ENCODE measurements at places on chromosomes 1 and 21.
A peak's percentile ranks its signal among the peaks of the same experiment; 100 is the strongest.

DNA sequence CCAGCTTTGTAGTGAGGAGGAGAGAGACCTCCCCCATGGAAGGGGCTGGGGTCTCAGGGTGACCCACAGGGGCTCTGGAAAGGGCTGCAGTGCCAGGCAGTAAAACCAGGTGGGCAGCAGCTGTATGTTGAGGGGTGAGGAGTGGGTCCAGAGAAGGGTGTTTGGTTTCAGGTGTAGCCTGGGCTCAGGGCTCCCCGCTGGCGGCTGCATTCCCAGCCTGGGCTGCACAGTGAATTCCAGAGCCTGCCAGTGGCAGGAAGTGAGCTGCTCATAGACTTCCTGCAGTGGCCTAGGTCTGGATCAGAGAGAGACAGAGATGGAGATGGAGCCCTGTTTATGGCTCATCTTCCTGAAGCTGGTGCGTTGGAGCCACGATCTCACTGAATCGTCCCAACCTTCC lies 356.4 kb downstream of the PTPRU start:
- DNase-seq, result no peak

GRCh38 chr1:20603504-20604464 lies 14.9 kb downstream of the CDA start:
- DNase-seq, result no peak

GRCh38 chr1:99600782-99601181 lies 45.1 kb upstream of the PALMD start:
- no peak for DNase-seq

DNA sequence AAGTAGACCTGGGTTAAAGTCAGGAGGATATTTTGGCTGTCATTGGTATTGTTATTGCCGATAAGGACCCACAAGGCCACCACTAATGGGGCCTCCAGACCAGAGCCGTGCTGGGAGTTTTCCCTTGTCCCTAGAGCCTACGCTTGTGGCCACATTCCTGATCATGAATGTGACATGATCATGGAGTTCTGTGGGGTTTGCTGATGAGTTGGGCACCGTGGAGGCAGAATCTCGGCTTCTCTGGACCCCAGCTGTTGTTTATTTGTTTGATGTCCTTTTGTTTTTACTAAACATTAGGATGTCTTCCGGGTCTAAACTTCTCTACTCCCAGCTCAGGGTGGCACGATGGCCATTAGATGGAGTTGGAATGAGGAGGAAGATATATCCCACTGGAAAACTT lies 74.9 kb upstream of the TMPRSS2 start:
- no peak for DNase-seq

DNA sequence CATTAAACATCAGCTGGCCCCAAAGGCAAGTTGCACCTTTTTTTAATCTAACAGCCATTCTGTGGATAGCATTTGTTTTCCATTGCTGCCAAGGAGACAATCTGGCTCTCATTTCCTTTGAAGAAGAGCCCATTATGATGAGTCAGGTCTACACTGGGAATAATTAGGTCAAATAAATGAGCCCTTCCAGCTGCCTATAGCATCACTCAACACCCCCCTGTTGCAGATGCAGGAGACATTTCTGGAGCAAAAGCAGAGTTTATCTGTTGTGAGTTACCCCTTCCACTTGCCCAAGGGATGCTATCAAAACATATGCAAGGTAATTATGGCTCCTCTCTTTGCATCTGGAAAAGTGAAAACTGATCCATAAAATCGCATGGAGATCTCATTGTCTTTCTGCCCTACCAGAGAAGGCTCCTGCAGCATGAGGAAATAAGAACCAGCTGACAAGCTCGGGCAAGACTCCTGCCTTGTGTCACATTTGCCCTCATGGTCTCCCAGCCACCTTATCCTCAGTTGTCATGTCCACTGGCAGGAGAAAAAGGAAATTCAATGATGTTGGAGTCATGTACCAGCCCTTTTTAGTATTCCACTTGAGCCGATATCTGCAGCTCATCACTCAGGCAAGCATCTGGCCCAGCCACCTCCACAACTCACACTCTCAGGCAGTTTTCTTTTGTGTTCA lies 135.9 kb downstream of the SLC30A10 start:
- no peak for DNase-seq

DNA sequence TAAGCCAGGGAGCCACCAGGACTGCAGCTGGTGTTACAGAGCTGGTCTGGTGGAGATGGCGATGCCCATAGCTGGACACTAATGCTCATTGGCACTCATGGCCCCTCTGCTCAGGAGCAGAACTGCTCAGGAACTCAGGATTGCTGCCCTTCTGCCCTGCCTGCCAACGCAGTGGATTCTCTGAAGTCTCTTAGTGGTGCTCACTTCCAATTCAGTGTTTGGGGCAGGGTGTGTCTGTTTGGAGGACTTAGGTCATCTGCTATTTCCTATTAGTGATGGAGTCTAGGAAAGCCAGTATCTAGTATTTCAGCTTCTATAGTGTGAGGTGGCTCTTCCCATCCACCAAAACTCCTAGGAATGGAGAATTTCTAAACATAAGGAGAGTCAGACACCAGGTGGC lies 29.1 kb downstream of the S100A10 start:
- DNase-seq, result no peak

DNA sequence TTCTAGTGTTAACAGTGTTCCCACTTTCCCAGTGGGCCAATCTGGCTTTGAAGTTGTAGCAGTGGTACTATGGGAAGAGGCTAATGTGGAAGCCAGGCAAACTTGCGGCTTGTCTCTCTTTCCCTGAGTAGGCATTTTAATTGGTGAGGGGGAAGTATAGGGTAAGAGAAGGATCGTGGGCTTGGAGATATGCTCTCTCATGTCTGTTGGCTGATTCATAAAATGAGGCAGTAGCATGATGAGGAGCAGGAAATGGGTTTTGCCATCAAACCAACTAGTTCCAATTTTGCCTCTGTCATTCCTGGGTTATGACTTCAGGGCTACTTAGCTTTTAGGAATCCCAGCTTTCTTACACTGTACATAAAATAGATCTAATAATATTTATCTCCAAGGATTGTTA lies 12.1 kb downstream of the C8A start:
- no peak for DNase-seq

DNA sequence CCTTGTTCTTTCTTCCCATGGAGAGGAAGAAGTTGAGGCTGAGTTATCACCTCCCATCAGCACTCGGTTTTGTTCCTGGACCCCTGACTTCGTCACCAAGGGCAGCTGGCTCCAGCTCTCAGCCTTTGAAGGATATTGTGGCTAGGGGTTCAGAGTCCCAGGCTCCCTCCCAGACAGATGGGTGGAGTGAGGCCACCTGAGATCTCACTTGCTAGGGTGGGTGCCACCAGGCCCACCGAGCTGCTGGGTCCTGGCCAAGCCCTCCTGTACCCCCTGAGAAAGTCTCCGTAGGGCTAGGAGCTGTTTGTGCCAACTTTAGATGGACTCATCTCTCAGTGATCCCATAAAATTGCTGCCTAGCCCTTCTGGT lies 6.9 kb downstream of the MX2 start:
- DNase-seq, result no peak

GRCh38 chr1:82185084-82185483 lies 384.4 kb downstream of the ADGRL2 start:
- no peak for DNase-seq

DNA sequence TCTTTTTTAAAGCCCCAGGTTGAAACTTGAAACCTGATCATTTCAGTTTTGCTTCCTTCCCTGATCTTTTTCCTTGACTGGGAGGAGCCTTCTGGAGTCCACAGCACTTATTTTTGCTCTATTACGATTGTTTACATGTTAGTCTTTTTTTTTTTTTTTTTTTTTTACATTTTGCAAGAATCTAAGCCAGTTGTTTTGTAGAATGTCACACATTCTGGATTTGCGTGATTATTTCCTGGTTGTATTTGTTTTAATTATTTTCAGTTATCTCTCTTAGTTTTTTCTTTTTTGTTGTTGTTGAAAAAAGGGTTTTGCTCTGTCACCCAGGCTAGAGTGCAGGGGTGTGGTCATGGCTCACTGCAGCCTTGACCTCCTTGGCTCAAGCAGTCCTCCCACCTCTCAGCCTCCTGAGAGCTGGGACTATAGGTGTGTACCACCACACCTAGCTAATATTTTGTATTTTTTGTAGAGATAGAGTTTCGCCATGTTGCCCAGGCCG lies 32.8 kb downstream of the OSBPL9 start:
- DNase-seq, result no peak

- no peak for DNase-seq
Observed at GRCh38 chr1:71641903-71642302, 561.1 kb upstream of the ZRANB2 start.

DNA sequence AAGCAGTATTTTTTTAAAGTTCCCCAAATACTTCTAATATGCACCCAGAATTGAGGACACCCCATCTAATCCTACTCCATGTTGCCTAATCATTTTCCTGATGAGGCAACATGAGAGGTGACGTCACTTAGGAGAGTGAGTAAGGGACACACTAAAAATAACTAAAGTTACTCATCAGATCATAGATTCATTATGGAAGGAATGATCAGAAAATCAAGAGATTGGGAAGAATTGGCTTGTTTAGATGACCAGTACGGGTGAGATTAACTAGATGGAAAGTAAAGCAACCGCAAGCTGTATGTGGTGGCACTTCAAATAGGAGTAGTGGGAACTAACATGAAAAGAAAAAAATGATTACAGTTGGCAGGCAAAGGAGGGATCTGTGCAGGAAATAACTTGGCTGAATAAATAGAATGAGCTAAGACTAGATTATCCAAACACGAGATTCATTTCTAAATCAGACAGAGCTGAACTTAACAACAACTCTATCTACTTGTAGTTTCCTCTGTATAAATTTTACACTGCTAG lies 61.4 kb upstream of the CXADR start:
- DNase-seq, result no peak

GRCh38 chr1:153679337-153680119 lies 1.0 kb downstream of the NPR1 start:
- peak; percentile 34 for DNase-seq

DNA sequence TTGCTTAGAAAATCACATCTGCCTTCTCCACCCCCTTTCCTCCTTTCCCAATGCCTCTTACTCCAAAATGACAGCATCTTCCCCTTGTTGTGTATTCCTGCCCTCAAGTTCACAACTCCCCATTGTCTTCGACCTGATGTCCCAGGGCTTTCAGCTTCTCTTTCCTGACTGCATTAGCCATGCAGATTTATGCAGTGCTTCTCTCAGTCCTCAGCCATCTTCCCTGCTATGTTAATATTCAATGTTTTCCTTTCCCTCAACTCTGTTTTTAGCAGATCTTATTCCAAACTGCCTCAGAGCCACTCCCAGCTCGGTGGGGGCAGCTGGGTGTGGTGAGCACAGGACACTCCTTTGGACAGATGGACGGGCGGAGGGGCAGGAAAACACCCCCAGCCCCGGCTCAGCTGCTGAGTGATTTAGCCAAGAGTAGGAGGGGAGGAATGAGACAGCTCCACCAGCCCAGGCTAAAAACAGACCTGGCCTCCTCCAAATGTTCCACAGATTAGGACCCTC lies 71.0 kb downstream of the CD2 start:
- no peak for DNase-seq

DNA sequence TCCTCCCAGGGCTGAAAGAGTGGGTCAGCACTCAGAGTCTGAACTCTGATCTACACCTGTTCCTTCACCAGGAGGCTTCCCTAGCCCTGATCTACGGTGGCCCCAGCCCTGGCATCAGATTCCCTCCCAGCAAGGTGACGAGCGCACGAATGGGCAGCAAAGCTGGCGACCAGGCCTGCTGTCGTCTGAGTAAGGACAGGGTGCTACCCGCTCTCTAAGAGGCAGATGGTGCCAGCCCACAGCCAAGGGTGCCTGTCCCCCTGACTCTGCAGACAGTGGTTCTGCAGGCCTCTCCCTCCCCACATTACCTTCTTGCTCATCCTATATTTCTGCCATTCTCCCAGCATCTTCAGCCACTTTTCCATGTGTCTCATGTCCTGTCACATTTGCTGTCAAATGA lies 10.3 kb upstream of the SMYD3 start:
- no peak for DNase-seq

GRCh38 chr1:226309398-226310244 lies 657 bp upstream of the LIN9 start:
- DNase-seq, result no peak

DNA sequence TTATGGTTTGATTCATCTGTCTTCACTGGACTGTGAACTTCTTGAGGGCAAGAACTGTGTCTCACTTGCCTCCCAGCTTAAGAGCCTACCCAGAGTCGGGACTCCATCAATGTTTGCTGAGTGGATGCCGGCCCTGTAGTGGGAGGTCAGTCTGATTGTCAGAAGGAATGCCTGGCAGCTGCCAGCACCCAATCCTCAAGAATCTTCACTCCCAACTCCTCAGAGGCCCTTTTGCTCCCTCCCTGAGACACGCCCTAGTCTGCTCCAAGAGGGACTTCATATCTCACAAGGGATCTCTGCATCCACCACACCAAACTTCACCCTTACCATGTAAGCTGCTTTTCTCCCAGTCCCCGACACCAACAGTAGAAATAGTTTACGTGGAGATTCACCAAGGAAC lies 15.2 kb upstream of the KDM4A start:
- DNase-seq, result no peak

DNA sequence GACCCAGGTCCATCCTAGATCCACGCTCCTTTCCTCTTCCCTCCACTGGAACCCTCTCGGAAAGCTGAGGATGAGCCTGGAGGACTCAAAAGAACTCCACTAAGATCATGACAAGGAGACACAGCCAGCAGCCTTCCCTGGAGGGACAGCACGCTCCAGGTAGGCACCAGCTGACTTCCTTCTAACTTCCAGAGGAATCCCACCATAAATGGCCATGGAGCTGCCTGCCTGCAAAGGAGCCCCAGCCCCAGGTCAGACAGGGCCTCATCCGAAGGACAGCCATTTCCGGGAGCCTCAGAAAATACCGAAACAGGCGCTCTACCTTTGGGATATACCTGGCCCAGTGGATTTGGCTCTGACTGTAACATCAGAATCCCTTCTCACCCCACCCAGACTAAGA lies 4.1 kb downstream of the SH3BP5L start:
- DNase-seq, result no peak

DNA sequence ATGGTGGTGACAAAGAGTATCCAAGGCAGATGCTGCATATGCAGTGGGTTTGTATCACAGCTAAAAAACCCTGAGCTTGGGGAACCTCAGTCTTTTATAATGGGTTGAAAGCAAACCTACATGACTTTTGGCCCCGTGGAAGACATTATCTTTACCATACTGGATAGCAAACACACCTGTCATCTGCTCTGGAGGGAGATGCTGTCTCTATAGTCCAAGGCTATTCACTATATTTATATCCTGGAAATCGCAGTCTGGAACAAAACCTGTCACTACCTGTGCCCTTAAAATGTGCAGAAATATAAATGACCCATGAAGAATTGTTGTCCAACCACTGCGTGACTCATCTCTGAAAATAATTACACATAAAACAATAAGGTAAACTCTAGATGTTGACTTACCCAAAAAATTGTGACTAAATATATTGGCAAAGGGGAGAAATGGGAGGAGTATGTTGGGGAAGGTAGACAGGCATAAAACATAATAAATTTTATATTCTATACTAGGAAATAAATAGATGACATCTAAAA lies 121.0 kb upstream of the CXADR start:
- no peak for DNase-seq

- no peak for DNase-seq
Observed at GRCh38 chr1:160103658-160104408, 5.4 kb upstream of the IGSF8 start.

GRCh38 chr1:150516050-150516591 lies 569 bp downstream of the FALEC start:
- DNase-seq, result no peak

GRCh38 chr1:232793944-232794343 lies 11.3 kb upstream of the MAP10 start:
- DNase-seq, result no peak
